ENCODE measurements at places on chromosomes 1 and 21.
A peak's percentile ranks its signal among the peaks of the same experiment; 100 is the strongest.

- DNase-seq, result no peak
Observed at GRCh38 chr1:236854605-236854983, 59.5 kb downstream of the MTR start.

DNA sequence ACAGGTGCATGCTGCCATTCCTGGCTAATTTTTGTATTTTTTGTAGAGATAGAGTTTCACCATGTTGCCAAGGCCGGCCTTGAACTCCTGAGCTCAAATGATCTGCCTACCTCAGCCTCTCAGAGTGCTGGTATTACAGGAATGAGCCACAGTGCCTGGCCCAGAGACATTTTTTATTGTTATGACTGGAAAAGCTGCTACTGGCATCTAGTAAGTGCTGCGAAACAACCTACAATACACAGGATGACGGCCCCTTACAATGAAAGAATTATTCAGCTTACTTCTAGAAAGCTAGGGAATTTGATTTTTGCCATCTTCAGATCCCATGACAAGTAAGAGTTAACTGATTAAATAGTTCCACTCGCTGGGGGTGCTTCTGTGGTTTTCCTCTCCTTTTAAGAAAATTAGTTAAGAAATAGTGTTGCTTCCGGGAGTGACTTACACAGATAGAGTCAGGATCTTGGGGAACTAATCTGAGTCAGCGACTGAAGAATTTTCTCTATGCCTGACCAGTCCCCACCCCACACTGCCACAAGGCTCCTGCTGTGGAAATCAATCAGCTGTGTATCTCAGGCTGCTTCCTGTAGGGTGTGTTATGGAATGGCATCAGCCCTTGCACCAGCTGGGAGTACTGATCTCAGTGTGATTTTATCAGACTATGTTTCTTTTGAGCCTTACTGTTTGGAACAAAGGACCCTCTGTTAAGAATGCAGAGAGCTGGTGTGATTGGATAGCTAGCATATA is 93.0 kb upstream of the BMP8A start:
- DNase-seq, result peak; percentile 85

DNA sequence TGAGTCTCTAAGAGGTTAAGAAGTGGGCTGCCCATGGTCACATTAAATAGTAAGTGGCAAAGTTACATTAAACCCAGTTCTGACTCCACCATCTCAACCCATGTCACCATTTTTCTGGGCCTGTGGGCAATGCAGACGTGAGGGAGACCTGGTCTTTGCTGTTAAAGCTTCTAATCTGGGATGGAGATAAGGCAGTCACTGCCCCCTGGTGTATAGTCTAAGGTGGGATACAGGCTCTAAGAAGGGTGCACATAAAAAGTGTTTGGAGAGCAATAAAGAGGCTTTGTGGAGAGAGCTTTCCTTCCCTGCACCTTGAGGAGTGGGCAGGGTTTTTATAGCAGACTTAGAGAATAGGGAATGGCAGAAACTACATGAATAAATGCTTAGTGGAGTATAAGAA is 141.3 kb downstream of the ROR1 start:
- no peak for DNase-seq

GRCh38 chr1:72357411-72357810 is 75.1 kb upstream of the NEGR1 start:
- no peak for DNase-seq

- DNase-seq, result peak; percentile 76
Observed at GRCh38 chr1:97252076-97252475, 530.5 kb downstream of the PTBP2 start.

DNA sequence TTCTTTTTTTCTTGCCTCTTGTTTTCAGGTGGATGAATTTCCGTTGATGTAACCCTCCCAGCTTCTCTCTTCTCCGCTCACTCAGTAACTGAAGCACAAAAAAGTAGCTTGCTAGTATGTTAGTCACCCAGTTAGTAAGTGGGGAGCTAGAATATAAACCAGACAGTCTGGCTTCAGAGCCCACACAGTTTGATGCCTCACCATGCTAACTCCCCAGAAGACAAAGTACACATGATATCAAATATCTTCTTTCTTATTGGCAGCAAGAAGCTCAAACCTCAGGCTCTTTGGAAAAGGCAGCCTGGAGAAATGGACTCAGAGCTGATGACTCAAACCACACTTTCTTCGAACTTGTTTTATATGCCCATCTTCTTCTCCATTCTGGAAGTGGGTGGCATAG is 187.5 kb upstream of the PLXNA2 start:
- DNase-seq, result peak; percentile 44

DNA sequence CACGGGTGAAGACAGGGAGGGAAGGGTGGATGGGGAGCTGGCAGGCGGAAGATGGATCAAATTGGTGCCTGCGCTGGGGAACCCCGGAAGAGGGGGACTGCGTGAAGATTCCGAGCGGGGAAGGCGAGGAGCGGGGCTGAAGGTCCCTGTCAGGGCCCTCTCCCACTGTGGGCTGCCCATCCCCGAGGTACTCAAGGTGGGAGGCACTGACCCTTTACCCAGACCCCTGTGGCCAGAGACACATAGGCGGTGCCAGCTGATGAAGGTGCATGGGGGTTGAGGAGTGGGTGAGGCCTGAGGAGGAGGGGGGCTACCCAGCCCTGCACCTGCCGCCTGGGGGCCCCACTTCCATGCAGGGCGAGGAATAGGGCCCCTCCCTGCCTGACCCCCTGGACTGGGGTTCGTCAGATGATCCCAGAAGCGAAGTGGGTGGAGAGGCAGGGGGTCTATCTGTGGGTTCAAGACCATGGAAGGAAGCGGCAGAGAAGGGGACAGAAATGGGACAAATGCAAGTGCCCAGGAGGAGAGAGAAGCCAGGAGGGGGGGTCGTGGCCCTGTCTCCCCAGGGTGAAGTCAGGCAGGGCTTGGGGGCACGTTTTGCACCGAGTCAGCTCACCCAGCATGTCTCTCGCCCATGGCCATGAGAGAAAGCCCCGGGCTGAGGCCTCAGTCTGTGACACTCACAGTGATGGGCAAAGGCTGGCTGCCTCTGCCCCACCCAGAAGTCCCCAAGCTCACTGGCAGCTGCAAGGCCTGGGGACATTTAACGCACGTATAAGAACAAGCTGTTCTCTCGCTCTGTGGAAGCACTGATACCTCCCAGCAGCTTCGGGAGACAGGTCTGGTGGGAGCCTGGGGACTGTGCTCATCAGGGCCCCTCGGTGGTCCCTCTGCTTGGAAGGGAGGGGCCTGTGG is 7.0 kb upstream of the MMEL1 start:
- DNase-seq, result no peak

DNA sequence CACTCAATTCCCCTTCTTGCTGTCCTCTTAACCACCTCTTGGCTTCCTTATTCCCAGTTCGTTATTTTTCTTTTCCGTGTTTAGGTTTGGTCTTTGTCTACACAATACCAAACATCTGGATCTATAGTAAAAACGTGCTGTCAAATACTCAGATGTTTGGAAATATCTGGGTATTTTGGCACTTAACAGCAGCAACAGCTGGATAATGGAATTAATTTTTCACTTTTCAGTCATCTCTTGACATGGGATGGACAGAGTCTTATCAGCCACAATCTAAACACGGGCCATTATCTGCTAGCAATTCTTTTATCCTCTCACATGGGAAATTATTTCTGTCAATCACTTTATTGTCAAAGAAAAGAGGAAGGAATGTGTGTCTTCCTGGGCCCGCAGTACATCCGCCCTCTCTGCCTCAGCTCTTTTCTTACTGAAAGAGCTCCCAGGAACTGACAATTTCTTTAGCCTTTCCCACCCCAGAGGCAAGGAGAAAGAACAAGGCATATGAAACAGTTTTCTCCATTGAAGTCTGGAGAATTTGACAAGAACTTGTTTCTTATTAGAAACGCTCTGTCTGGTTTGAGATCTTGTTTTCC is 13.4 kb downstream of the NHLH2 start:
- DNase-seq, result no peak

GRCh38 chr1:29683472-29683871 is 447.1 kb downstream of the PTPRU start:
- DNase-seq, result no peak

DNA sequence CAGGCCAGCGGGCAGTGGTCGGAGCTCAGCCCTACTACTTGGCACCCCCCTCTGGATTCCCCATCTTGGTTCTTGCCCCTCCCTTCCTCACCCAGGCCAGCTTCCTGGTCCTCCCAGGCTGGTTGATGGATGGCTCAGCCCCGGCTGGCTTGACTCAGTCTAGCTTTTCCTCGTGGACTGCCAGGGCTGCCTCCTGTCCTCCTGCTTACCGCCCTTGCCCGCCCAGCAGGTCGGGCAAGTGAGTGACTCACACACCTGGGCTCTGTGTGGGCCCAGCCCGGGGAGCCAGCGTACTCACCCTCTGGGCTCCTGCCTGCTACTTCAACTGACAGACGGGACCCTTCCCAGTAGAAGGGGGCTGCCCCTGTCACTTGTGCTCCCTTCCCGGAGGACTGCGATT is 19.5 kb upstream of the ARHGEF10L start:
- DNase-seq, result no peak

- no peak for DNase-seq
Observed at GRCh38 chr1:35845766-35846165, 37.2 kb upstream of the AGO1 start.

GRCh38 chr1:64891448-64891825 is 74.9 kb downstream of the JAK1 start:
- DNase-seq, result no peak

GRCh38 chr1:107110326-107110725 is 30.5 kb upstream of the NTNG1 start:
- no peak for DNase-seq

DNA sequence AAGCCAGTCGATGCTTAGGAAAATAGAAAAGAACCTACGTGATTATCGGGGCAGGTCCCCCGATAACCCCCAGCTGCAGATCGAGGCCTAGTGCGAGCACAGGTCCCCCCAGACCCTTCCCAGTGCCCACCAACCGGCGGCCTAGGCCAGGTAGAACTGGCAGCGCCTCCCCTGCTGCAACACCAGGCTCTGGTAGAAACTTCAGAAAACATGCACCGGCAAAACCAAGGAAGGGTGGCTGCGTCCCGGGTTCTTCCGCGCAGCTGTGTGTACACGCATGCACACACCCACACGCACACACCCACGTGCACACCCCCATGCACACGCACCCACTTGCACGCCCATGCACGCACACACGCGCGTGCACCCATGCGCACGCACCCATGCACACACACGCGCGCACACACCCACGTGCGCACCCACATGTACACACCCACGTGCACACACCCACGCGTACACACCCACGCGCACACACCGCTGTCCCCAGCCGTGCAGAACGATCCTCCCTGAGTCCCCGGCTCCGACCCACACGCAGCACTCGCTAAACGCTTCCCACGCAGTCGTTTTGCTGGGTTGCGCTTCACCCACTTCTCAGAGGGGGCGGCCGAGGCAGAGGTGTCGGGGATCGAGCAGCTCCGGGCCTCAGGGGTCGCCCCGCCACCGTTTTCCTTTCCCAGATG is 5.2 kb downstream of the TSPEAR start:
- DNase-seq, result no peak

DNA sequence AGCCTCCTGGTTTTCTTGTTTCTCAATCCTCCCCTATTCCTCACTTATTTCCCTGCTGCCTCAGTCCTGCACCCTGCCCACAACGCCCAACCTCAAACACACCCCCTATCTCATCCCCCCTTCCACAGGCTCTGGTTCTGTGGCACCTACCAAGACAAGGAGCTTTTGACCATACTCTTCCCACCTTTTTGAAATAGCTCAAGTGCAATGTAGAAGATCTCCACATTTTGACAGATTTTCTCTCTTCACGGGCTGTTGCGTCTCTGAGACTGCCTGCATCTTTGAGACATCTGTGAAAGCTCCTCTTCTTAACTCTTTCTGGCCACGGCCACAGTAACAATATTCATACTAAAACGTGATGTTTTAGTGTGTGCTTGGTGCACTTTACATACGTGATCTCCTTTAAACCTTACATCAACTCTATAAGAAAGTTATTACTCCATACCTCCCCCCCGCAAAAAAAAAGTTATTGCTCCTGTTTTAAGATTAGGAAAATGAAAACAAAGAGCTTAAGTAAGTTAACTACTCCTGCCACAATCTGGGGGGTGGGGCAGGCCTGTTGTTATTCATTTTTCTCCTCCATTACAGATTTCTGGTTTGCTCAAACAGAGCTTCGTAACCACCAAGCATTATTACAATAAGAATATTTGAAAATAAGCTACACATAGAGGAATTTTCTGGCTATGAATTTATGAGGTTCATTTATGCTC is 1.8 kb upstream of the SERBP1 start:
- no peak for DNase-seq

GRCh38 chr1:226086776-226087175 is 24.3 kb downstream of the H3-3A start:
- no peak for DNase-seq

DNA sequence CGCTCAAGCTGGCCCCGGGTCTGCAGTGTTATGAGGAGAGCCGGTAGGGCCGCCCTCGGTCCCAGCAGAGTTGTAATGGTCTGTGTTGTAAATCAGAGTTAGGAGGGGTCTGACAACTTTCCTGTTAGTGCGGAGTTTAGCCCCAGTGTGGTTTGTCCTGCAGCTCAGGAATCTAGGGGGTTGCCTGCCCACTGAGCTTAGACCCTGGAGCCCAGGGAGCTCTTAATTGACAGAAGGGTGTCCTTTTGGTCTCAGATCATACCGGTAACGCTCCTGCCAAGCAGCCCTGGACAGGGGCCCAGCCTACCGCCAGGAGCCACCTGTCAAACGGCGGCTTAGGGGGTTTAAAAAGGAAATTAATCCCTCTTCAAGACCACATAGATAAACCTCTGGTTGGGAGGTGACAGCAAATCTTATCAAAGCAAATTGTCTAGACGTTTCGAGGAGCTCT is 164.4 kb downstream of the DYRK1A start:
- no peak for DNase-seq

GRCh38 chr1:45306319-45306718 is 20.4 kb upstream of the HPDL start:
- no peak for DNase-seq

- no peak for DNase-seq
Observed at GRCh38 chr1:174491606-174492005, 43.8 kb downstream of the GPR52 start.

DNA sequence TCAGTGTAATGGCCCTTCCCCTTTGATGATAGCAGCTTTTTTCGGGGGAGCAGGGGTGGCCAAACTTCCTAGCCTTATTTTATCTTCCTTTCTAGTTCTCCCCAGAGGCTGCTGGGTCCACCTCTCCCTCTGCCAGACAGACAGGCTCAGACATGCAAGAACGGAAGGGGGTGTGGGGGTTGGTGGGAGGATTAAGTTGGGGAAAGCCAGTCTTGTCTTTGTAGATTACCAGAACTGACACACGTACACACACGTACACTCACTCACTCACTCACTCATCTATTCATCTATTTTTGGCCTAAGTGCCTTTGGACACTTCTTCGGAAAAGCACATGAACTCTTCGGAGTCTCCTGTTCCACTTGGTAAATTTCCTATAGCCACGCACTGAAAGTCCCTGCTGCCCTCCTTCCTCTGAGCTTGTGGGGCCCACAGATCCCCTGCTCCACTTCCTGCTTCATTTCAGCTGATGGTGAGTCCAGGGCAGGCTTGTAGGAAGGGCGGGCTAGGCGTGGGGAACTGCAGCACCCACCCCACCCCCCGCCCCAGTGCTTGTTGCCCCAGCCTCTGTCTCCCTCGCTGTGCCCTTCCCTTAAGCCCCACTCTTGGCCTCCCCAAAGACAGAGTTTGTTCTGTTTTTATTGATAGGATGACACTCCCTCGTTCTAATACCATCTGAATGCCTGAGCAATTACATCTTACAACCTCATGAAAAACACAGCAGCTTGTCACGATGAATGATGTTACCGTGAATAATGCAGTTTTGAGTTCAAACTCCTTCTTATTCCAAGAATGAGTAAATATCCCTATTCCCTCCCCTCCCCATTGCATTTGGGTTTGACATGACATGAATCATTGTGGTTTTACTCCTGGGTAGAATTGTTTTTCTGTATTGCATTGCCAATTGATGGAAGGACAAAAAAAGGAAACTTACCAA is 60.7 kb upstream of the ATP5PO start:
- DNase-seq, result peak; percentile 75

- DNase-seq, result no peak
Observed at GRCh38 chr1:67441739-67442281, 11.6 kb upstream of the SERBP1 start.

Measured in AG09319 (cell line).